ENCODE measurements at places on chromosomes 3 and 15.
A peak's percentile ranks its signal among the peaks of the same experiment; 100 is the strongest.

DNA sequence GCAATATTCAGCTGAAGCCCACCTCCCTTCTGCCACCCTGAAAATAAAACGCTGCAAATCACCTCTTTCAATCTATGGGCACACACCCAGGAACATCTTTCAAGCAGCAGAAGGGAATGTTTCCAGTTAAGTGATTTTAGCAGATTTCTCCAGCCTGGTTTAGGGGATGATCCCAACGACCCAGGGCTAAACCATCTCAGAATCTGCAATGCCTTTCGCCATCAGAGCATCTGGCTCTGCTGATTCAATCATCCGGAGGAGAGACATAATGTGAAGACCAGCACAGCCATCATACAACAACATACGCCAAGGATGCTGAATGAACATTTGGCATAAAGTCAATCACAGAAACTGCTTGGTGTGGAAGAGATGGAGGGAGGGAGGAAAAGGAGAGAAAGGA is 15.5 kb upstream of the LRRN1 start:
- no peak for DNase-seq

DNA sequence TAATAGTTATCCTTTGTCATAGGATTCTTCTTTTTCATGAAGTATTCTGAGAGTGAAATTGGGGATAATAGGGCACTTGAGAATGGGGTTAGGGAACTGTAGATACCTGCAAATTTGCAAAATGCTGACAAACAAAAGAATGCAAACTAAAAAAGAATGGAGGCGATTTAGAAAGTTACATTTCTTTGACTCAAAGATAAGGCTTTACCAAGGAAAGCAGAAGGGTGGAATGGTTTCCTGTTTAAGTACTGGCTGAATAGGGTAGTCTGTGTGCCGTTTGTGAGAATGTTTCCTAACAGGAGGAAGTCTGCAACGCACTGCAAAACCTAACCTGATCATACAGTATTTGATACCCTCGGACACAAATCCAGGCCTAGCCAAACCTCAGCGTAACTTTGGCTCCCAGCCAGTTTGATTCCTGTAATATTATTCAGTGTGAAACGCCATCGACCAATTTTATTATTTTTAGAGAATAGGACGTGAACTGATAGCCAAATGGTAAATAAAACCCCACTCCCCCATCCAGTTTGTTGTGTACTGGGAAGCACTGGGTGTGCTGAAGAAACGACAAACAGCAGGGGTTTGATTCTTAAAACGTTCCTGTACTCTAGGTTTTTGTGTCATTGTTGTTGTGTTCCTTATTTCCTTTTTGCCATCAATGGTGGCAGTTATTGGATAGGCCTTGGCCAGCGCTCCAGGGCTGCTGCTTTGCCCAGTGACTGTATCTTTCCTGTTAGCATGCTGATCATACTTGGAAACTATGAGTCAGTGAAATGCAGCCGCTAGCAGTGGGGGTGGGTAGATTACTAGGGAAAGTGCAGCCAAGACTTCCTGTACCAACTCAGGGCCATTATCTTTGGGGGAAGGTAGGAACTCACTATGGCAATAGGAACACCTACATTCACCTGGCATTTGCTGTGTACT is 148.0 kb upstream of the TBL1XR1 start:
- peak; percentile 83 for DNase-seq

GRCh38 chr15:66369773-66370651 is 13.5 kb upstream of the TIPIN start:
- peak; percentile 9 for DNase-seq

GRCh38 chr3:4416427-4416945 is 50.6 kb downstream of the SUMF1 start:
- DNase-seq: no peak

- DNase-seq: peak; percentile 54
Measured at GRCh38 chr15:40511093-40511471, 40.3 kb downstream of the CHST14 start.

DNA sequence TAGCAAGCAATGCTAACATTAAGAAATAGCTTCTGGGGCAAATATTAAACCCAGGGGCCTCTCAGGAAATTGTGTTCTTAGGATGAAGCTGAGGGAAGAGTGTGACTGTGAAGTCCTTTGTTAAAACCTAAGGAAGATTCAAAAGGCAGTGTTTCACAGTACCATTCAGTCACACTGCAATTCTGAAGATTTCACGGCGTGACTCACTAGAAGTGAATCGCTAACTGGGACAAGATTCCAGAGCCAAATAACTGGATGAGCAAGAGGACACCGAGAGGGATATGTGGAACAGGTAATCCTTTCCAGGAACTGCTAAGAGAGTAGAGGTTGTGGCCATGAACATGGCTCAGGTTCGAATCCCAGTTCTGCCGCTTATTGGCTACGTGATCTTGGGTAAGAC is 61.8 kb upstream of the SMAD3 start:
- no peak for DNase-seq

DNA sequence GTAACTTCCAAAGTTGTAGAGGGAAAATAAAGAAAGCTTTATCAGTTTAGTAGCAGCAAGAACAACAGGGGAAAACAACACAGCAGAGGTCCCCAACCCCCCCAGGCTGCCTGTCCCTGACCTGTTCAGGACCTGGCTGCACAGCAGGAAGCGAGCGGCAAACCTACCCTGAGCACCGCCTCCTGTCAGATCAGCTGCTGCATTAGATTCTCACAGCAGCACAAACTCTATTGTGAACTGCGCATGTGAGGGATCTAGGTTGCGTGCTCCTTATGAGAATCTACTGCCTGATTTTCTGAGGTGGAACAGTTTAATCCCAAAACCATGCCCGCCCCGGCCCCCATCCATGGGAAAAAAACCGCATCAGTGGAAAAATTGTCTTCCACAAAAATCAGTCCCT is 40.3 kb downstream of the USP50 start:
- peak; percentile 49 for DNase-seq

All from eye (tissue), 1 donor.